ENCODE measurements at places on chromosomes 3 and 15.

DNA sequence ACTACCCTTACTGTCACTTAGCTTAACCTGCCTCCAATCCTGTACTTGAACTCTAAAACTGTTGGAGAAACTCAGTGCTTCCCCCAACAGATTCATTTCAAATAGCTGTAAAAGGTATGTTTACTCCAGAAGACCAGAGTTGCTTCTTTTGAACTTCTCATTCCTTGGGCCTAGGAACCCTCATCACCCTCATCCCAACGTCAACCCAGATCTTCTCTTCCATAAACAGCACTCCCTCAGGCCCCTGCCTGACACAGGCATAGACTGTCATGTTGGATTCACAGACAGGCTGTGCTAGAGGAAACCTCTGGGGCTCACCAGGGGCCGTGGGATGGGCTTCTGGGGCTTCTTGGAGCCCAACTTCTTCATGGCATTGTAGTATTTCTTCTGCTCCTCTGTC, 57.5 kb upstream of the SCN5A start:
- no peak for DNase-seq

DNA sequence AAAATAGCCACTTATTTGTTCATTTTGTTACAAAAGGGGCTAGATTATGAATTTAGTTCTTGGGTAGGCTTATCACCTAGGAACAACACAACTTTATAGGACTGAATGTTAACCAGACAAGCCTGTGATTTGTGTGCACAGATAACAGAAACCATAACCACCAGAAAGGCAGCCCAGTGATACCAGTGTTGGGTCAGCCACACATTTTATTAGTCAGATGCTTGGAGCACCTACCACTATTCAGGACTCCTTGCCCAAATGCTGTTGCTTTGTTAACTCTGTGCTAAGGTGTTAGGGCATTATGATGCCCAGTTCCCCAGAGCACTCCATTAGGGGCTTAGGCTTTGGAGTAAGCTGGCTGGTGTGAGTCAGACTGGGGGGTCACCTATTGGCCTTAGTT, 22.5 kb downstream of the PLCL2 start:
- no peak for DNase-seq

- DNase-seq = no peak
Measured at GRCh38 chr3:156770699-156771414, 55.3 kb upstream of the LEKR1 start.

GRCh38 chr3:172317984-172318383, 130.3 kb downstream of the GHSR start:
- no peak for DNase-seq

GRCh38 chr3:8741581-8742261, 8.1 kb downstream of the CAV3 start:
- no peak for DNase-seq

GRCh38 chr15:59039225-59039624, 51.8 kb downstream of the RNF111 start:
- no peak for DNase-seq

- no peak for DNase-seq
Measured at GRCh38 chr15:88655800-88656488, 17.1 kb downstream of the ISG20 start.

DNA sequence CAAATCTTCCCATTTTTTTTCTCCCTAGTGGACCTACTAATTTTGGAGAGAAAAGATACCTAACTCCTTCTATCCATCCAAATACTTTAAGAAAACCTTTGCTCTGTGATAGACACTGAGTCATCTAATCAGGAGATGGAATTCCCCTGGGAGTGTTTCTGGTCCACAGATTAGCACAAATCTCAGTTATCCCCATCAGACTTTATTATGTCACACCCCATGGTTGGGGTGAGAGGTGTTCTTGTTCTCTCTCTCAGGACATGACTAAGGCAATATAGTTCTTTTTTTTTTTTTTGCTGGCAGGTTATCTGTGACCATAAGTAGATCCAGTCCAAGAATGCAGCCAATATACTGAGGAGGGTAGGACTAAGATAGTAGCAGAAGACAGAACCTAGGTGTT, 15.8 kb downstream of the SLC9A9 start:
- no peak for DNase-seq

GRCh38 chr3:141859651-141860050, 16.8 kb upstream of the ATP1B3 start:
- DNase-seq = no peak

GRCh38 chr3:113556946-113557335, 24.6 kb downstream of the SIDT1 start:
- no peak for DNase-seq

GRCh38 chr3:27089645-27090044, 279.5 kb downstream of the NEK10 start:
- no peak for DNase-seq

- no peak for DNase-seq
Measured at GRCh38 chr3:32195995-32196540, 42.4 kb upstream of the CMTM8 start.

DNA sequence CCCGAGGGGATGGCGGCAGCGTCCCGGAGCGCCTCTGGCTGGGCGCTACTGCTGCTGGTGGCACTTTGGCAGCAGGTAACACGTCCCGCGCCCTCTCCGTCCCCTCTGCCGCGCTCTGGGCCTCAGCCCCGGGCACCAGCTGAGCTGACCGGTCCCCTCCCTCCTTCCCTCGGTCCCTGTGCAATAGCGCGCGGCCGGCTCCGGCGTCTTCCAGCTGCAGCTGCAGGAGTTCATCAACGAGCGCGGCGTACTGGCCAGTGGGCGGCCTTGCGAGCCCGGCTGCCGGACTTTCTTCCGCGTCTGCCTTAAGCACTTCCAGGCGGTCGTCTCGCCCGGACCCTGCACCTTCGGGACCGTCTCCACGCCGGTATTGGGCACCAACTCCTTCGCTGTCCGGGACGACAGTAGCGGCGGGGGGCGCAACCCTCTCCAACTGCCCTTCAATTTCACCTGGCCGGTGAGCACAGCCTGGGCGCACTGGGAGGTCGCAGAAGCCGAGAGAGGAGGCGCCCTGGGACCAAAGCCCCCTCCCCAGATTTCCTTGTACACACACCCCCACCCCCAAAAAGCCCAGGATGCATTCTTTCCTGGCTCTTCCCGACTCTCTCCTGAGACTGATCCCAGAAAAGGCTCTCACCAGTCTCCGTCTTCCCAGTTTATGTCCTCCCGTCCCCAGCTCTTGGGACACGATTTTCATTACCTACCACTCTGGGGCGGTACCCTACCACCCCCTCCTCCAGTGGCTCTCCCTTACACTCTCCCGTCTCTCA, 705 bp downstream of the DLL4 start:
- DNase-seq = no peak

All from activated CD4-positive, alpha-beta T cell treated with anti-CD3 and anti-CD28 coated beads, Interleukin-2, amount 50 U/mL, for 48 hours (primary cell).